ENCODE measurements at places on chromosomes 13 and 19. TPM values are rescaled to one million over a fixed set of nuclear protein-coding genes. Genes with fewer than 3 reads are reported as not detected.

GRCh38 chr19:5623397-5624017 is 624 bp downstream of the SAFB start:
- DNase-seq = no peak

DNA sequence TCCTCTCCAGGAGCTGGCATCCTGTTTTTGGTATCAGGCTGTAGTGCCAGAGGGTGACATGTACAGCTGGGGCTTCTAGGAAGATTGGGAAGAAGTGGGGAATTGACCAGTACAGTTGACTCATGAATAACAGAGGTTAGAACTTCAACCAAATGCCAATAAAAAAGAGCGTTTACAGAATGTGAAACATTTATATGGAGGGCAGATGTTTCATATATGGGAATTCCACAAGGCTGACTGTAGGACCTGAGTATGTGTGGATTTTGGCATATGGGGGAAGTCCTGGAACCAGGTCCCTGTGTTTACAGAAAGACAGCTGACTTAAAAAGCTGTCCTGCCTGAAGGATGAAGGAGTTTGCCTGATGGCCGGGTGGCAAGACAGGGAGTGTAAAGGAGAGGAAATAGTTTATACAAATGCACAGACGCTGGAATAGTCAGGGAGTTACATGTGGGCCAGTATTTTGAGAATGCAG is 5.2 kb downstream of the CHAMP1 start:
- DNase-seq = no peak

The NRTN gene
- 4.9 TPM for total RNA-seq

DNA sequence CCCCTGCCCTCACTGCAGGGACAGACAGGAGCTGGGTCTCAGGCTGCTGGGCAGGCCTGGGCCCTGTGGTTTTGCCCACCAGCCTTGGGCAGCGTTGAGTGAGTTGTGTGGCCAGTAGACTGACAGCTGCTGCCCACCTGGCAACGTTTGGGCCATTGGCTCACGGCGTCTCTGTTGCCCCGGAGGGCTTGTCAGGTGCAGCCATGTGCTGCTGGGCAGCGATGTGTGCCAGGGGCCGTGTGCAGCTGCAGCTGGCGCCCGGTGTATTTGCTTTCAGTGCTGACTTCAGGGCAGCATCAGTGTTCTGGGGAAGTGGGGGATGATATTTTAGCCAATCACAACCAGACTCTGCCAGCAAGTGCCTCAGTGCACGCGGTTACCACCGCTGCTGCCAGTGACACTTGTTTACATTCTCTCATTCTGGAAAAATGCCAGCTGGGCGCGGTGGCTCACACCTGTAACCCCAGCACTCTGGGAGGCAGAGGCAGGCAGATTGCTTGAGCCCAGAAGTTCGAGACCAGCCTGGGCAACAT is 10.6 kb downstream of the FZR1 start:
- DNase-seq = no peak

All from WTC11 (cell line).